ENCODE measurements at places on chromosomes 7 and 10.

GRCh38 chr7:37930226-37930948 lies 9.9 kb downstream of the EPDR1 start:
- DNase-seq = no peak

DNA sequence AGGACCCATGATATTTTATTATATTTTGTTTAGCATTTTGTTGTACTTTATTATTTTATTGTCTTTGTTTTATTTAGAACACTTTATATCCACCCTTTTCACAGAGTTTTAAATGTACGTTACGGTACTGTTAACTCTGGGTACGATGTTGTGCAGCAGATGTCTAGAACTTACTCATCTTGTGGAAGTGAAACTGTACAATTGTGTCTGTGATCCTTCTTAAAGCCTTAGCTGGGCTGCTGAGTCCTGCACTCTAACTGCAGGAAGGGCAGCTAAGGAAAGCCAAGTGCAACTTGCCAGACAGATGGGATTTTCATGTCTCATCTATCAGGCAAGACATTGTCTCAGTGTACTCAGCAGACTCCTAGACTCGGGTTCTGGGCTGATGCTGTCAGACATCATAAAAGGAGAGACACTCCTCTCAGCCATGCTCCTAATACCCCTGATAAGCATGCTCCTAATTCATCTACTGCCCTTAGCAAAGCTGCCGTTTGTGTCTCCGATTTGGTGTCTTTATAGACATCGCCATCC lies 14.6 kb upstream of the INSYN2A start:
- DNase-seq = no peak

- no peak for DNase-seq
These were observed 4.4 kb upstream of the UBE2D1 start for GRCh38 chr10:58330431-58330830.

DNA sequence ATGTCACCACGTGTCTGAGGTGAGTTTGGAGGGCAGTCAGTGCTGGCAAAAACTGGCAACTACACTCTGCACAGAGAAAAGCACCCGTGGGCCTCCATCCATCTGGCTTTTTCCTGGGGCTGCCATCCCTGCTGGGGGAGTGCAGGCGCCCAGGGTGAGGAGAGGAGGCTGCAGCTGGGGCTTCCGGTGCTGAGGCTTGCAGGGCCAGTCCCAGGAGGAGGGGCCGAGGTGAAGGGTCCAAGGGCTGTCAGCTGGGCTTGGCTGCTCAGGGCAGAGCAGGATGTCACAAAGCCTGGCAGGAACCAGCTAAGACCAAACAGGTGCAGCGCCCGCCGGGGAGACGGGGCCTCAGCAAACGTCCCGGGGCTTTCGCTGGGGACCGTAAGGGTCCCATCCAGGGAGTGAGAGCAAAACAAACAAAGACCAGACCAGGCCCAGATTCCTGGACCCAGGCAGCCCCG lies 77.2 kb downstream of the CFAP46 start:
- no peak for DNase-seq

DNA sequence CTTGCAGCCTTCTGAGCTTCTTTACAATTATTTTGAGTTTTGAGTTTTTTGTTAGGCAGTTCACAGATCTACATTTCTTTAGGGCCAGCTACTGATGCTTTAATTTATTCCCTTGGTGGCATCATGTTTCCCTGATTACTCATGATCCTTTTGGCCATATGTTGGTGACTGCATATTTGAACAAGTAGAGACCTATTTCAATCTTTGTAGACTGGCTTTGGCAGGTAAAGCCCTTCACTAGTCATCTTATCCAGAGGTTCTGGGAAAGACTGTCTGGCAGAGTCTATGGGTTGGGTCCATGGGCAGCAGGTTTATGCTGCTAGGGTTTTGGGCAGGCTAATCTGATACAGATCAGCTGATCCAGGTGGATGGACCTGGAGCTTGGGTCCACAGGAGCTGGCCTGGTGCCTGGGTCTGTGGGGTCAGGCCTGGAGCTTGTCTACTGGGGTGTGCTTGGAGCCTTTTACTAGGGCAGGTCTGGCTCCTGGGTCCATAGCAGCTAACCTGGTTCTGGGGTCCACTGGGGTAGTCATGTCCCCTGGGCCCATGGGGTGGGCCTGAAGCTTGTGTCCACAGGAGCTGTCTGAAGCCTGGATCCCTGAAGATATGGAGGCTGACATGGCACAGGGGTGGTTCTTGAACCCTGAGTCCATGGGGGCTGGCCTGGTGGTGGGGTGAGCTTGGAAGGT lies 72.7 kb downstream of the GPR85 start:
- no peak for DNase-seq

DNA sequence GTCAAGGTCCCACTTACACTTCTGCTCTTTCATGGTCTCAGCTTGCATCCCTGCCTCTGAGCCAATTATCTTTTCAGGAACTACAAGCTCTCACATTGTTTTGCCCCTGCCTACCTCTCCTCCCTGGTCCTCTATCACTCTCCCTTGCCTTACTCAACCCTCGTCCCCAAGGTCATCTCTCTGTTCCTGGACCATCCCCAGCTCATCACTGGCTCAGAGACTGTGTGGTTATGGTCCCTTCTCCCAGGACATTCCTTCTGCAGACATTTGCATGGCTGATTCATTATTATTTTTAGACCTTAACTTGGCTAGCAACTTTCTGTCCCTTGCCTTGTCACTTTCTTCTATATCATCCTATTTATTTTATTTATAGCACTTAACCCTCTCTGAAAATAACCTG lies 17.8 kb upstream of the GPAM start:
- DNase-seq = no peak

- DNase-seq = no peak
These were observed 84.3 kb downstream of the PRKAG2 start for GRCh38 chr7:151792636-151793035.

- no peak for DNase-seq
These were observed 73.2 kb downstream of the NKX6-2 start for GRCh38 chr10:132712743-132713142.

DNA sequence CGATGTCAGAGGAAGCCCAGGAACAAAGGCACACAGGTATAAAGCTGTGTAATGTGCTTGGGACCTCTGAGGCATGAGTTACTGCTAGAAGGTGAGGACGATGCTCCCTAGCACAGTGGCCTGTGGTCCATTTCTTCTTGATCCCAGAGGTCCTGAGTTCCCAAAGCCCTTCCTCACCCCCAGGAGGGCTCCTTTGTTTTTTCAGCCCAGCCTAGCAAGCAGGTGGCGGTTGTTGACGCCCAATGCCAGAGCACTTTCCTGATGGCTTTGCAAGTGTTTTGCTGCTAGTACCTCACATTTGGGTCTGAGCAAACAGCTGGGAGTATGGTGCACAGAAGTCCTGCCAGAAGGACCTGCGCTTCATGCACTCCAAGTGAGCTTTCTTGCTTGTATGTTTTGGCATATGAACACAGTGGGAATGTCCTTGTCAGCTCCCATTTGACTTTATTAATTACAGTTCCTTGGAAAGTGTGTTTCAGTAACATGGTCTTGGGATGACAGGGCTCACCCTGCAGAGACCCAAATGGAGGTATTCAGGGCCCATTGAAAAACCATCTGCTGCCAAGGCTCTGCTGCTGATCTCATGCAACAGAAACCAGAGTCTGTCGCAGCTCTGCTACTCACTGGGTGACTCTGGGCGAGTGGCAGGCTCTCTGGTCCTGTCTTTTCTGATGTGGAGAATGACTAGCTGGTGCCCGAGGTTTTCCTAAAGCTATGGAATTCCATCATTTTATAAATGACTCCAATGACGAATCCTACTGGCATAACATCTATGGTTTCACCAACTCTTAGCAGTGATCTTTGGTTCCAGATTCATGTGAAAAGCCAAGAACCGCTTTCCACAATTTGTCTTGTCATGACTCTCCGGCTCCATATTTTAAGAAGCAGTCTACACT lies 134.9 kb downstream of the ARID5B start:
- DNase-seq = no peak

DNA sequence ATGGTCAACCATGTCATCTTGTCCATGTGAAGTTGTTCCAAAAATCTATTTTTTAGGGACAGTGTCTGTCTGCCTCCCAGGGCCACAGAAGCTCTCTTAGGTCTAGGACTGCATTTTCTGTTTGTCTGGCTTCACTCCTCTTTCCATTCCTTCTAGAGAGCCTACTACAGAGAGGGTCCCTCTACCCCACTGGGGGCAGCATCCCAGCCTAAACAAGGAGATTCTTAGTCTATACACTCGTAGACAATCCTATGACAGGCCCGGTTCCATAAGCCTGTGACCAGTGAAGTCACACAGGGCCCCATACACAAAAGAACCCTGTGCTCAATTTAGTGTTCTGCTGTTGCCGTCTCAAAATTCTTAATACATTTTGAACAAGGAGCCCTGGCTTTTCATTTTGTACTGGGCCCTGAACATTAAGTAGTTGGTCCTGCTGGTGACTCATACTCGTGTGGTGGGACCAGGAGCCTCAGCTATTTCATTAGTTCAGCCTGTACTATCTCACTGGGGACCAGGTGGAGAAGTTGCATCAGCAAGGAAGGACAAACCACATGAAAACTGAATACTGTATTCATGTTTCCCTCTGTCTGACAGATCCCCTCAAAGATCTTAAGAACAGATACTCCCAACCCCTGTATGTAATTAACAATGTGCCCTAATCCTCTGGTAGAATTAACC lies 23.5 kb upstream of the FAM180A start:
- no peak for DNase-seq

GRCh38 chr10:69653561-69653960 lies 23.5 kb downstream of the FAM241B start:
- no peak for DNase-seq

DNA sequence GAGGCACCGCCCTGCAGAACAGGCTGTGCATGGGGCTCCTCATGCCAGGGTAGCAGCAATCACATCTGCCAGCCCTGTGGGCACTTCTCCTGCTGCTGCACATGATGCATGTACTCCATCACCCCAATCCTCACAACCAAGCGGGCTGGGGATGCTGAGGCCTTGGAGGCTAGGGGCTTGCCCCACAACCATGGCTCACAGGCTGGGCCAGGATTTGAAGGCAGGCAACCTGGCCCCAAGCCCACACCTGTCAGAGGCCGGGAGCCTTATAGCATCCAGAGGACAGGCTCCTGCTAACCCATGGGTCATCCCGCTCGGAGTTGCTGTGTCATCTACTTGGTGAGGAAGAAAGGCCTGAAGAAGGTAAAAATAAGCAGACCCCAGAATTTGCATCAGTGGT lies 2.2 kb downstream of the POLM start:
- DNase-seq = no peak

DNA sequence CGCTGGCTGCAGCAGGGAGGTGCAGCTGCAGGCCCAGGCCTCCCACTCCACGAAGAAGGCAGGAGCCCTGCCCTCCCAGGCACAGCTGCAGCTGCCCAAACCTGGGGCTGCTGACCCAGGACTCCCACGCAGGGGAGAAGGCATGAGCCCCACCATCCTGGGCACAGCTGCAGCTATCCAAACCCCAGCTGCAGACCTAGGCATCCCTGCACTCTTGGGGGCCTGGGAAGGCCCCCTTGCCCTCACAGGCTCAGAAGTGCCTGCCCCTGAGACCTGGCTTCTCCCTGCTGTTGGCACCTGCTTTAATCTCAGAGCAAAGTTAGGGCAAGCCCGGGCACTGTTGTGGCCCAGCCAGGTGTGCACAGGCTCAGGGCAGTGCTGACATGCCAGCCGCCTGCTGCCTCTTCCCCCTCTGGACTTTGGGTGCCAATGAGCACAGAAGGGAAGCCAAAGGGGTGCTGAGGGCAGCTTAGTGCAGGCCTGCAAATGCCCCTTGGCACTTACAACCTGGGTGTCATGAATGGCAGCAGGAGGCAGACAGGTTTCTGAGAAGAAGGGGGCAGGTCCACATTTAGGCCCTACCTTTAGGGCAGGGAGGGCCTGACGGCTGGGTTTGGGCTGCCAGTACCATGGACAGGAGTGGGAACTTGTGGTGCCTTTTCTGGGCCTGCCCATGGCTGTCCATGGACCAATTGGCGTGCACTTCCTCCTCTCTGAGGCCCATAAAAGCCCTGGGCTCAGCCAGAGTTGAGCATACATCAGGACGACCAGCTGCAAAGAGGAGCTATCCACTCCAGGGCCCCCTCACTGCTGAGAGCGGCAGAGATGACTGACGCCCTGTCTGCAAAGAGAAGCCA lies 31.1 kb downstream of the CRTAC1 start:
- DNase-seq = no peak

- no peak for DNase-seq
These were observed 74.8 kb upstream of the PALS2 start for GRCh38 chr7:24498439-24498838.

DNA sequence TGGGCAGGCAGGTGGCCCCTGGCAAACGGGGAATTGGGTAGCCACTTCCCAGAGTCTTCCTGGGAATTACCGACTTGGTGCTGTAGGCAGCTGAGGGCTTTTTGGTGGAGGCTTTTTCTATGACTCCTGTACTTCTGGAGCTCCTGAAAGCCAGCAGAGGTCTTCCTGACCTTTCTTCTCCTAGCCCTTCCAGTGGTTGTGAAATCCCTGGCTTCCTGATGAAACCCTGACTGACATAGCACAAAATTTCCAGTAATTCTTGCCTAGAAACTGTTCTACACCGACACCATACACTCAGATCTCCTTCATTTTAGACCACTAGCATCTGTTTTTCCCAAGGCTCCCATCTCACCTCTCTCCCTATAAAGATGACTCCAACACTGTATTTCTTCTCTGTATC lies 120.2 kb downstream of the STRA8 start:
- no peak for DNase-seq

DNA sequence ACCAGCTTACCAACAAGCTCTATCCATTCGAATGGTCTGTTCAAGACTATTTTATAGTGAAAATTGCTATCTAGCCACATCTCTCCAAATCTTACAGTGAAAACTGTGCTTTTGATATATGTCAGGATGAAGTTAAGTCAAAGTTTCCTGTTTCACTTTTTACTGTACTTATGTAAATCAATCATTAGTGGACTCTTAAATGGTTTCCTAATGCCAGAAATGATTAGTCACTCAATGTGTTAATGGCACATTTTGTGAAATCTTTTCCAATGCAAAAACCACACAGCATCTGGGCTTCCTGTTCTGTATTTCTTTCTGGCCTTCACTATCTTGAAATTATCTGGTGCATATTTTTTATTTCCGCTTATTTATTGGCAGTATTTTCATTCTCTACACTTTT lies 87.3 kb upstream of the STEAP1B start:
- no peak for DNase-seq

DNA sequence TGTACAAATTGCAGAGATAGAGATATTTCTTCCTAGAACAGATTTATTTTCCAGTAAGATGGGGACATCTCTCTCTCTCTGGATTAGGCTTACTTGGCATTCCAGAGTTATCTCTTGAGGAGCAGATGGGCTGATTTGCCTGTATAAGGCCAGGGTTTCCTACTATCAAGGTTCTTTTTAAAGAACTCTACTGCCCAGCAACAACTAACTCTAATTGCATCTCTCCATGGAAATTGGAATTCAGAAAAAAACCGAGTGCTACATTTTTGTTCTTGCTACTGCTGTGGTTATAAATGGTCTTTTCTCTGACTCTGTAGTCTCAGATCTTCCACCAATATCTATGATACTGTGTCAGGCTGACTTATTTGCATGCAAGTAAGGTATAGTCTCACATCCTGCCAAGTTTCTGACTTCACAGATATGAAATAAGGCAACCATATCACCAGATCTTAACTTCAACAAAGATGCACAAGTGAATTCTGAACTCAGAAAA lies 161.1 kb downstream of the CRPPA start:
- no peak for DNase-seq

GRCh38 chr10:128080641-128081040 lies 45.6 kb downstream of the MKI67 start:
- no peak for DNase-seq

All from activated naive CD4-positive, alpha-beta T cell treated with anti-CD3 and anti-CD28 coated beads, Interleukin-2, amount 50 U/mL, for 72 hours (primary cell).